GM12865 (cell line): ENCODE measurements at places on chromosomes 1 and 21.

DNA sequence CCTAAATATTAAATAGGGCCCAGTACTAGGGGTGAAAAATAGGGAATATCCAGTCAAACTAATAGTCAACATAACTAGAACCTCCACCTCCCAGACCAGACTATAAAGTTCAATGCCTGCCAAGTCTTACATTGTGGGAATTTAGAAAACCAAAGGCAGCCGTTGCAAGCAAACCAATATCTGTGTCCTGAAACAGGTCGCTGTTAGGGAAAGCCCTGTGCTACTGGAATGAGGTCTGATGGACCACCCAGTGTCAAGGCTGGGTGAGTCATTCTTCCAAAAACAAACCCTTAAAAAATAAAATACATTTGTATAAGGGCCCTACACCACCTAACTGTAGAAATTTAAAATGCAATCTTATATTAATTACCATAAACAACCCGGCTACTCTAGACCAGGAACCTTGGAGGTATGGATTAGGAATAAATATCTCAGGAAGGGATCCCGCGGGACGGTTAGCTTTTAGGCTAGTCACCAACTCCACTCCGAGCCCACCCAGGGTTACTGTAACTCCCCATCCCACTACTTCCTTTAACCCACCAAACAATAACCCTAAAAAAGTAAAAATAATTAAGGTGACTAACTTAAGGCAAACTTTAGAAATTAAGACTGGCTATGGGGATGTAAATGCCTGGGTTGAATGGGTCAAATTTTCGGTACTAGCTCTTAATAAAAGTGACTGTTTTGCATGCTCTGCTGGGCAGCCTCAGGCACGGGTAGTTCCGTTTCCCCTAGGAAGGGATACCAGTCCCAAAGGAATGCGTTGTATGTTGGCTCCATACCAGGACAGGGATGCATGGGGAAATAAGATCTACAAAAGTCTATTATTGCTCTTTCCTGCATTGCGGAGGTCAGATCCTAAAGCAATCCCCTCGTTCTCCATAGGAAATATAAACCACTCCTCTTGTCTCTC is 65.4 kb upstream of the TLR5 start:
- DNase-seq: no peak

DNA sequence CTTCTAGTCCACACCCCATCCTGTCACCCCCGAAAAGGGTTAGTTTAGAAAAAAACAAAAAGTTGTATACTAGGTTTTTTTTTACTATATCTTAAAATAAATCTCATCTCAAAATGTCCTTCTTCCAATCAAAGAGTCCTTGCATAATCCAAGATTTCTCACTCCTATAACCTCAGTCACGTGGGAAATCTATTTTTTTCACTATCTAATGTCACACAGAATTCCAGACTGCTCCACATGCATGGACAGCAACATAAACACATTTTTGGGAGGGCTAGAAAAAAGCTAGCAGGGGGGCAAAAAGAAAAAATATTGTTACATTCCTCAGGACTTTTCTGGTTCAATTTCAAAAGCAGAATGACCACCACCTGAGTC is 39.3 kb downstream of the TGFBR3 start:
- DNase-seq: no peak

DNA sequence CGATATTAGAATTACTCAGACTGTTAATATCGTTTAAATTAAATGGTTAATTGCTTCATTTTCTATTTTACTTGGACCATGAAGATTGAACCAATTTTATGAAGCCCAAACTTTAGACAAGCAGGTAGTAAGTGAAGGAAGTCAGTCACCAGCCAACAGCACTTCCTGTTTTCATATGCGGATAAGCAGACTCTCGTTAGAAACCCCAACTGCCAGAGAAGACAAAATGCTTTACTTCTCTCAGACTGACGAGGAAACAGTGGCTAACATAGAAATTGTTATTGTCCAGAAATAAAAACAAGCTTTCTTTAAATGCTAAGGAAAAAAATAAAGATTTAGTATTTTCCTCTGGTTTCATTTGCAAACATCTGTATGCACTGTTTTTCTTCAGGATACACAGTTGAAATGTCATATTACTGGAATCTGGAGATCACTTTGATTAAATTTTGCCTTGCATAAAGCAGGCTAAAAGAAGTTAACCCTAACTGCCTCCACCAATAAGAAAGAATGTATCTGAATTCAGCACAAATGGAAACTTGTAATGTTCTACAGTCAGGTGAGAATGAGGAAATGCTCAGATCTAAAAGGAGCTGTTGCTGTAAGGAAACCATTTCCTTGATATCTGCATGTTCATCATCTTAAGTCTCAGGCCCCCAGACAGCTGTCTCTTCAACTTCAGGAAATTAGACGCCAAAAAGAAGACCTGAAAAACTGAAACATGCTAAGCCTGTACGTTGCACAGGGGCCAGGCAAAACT is 129.8 kb upstream of the SAMSN1 start:
- peak; percentile 82 for DNase-seq

DNA sequence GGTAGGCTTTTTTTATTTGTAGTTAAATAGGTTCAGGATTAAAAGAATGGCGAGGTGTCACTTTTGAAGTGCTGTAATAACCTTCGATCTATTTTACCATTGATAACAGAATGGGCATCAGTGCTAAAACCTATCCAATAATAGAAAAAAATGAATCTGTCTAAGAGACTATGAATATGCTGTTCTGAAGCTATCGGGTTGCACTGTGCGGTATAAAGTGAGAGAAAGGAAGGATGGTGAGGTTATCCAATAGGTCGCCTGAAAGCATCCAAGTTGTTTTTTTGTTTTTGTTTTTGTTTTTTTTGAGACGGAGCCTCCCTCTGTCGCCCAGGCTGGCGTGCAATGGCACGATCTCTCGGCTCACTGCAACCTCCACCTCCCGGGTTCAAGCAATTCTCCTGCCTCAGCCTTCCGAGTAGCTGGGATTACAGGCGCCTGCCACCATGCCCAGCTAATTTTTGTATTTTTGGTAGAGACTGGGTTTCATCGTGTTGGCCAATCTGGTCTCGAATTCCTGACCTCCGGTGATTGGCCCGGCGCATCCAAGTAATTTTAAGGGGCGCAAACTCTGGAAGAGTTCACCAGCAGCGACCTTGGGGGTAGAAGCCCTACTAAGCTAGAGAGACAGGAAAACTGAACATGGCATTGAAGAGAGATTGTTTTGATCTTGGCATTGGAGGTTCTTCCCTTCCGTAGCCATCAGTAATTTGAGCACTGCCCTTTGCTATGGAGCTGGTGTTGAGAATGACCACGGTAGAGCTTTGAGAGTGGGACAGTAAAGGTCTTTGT is 8.7 kb upstream of the MDM4 start:
- DNase-seq: peak; percentile 76

DNA sequence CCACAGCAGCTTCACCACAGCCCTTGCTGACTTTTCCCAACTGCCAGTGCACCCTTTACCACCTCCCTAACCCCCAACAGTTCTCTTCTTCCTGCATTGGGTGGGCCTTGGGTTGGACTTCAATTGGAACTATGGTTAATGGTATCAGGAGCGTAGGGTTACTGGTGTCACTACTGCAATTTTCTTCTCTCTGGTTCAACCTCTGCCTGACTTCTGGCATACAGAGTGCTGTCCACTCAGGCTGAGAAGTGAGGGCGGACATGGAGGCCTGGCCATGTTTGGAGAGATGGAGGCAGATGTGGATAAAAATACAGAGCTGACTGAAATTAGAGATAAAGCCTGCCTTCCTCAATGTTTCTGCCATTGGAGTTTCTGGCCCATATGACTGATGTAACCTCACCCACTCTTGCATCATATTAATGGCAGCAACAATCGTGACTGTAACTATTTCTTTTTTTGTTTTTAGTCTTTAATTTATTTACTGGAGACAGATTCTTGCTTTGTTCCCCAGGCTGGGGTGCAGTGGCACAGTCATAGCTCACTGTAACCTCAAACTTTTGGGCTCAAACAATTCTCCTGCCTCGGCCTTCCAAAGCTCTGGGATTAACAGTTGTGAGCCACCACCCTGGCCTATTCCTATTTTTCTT is 87.8 kb downstream of the NAV1 start:
- no peak for DNase-seq

DNA sequence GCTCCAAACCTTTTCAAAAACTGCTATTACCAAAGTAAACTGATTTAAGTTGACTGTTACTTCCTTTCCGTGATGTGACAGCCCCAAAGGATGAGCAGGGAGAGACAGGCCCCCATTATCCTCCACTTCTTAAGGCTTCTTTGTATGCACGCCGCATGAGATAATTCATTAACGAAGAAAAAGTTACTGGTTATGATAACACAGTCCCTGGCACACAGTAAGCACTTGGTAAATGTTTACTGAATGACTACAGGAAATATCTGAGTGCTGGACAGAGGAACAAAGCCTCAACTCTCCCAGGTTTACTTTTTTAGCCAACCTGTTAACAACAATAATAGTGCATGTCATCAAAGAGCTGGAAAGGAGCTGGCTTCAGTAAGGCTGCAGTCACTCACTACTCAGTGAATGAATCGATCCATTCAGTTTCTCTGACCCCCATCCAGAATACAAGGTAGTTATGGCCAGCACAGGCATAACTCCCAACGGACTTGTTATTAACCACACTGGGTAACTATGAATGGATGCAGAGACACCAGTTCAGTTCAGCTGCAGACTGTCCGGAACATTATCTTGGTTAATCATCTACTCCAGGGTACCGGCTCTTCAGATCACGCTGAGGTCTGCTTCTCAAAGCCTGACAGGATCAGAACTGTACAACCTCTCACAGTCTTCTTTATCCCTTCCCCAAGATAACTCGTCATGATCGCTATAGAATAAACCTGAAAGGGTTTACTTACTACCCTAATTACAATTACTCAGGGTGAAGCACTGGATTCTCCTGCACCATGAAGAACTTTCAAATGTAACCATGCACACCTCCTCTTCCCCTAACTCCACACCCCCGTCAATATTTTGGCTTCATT is 58.3 kb downstream of the TGFBR3 start:
- no peak for DNase-seq

DNA sequence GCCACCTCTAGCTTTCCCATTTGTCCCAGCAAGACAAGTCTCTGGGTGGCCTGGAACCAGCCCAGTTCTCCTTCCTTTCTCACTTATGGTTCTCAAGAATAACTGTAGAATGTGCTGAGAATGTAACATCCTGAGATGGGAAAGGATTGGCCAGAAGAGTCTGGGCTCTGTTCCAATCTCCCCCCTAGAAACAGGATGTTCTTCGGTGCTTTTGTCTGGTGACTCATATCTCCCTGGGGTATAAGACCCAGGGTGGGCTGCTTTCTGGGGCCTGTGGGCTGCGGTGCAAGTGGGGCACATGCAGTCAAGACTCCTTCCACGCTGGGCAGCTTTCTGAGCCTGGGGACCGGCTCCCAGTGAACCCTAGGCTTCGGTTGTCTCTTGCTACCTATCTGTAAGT is 251.2 kb upstream of the POU3F1 start:
- DNase-seq: peak; percentile 66

GRCh38 chr21:45578811-45579381 is 36.7 kb upstream of the SLC19A1 start:
- no peak for DNase-seq

DNA sequence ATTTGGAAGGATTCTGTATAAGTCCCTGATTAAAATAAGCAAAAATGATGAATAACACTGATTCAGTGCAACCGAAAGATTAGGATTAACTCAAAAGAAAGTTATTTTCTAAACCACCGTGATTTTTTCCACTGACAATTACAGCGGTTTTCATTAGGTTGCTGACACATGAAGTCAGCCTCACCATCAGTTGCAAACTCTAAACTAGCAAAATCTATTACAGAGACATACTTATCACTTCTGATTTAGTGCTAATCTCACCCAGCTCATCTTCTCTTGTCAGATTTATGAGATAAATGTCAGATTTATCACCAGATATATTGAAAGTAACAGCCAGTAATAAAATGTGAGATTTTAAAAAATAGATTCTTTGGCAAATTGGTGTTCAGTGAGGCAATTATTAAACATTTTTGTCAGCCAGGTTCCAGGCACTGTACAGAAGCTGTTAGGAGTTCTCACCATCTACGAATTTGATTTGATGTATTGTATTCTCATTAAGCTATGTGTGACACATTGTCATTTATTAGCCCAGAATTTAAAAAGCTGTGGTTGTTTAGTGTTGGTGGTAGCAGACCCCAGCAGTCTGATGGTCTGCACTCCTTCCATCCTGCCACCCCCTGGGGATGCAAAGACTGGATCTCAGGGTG is 37.3 kb upstream of the LGALS8 start:
- no peak for DNase-seq

DNA sequence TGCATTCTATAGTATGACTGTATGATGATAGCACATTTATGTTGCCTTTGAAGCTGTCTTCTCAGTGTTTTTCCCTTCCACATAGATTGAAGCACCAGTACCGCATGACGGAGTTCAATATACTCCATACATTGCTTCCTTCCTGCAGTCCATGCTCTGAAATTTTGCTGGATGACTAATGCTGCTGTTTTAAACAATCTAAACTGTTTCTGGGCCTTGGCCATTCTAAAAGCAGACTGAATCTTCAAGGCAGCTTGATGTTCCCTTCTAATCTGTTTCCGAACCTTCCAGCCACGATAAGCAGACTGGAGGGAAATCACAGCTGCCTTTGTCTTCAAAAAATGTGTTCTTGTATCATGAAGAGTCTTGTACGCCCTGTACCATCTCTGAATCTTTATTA is 36.2 kb upstream of the F13B start:
- DNase-seq: no peak

- DNase-seq: peak; percentile 18
Observed at GRCh38 chr1:54413295-54413694, 7.1 kb upstream of the SSBP3 start.

- no peak for DNase-seq
Observed at GRCh38 chr1:164188497-164188896, 370.5 kb upstream of the PBX1 start.

GRCh38 chr1:157580179-157580827 is 17.6 kb downstream of the FCRL4 start:
- peak; percentile 77 for DNase-seq

DNA sequence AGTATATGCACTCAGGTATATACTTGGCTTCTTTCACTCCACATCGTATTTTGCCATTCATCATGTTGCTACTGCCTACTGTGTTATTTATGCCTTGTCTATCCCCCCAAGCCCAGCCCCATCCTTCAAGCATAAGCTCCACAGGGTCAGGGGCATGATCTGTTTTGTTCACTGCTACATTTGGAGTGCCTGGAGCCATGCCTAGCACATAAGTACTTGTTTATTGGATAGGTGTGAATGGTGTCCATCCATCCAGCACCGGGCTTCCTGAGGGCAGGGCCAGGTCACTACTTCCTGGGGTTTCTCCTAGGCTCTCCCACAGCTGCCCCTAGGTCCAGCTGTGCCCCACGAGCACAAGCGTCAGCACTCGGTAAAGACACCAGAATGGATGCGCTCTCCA is 289.0 kb upstream of the VAMP3 start:
- no peak for DNase-seq

- DNase-seq: no peak
Observed at GRCh38 chr1:152630596-152630995, 7.7 kb upstream of the LCE3A start.
